ENCODE measurements at places on chromosomes 4 and X.

GRCh38 chr4:101282076-101282844 is 65.1 kb downstream of the PPP3CA start:
- peak; percentile 39 for DNase-seq

DNA sequence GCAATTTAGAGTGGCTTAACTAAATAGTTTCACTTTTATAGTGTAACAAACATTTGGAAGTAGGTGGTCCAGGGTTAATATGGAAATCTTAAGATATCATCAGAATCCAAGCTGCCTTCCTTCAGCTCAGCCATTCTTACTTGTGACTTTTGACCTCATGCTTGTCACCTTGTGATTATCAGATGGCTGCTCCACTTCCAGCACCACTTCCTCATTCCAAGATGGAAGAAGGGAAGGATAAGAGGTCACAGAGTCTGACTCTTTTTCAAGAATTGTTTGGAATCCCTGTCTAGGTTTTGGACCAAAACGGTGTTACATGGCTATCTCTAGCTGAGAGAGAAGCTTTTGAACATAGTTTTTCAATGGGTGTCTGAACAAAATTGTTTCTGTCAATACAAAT is 39.9 kb downstream of the MTTP start:
- no peak for DNase-seq

DNA sequence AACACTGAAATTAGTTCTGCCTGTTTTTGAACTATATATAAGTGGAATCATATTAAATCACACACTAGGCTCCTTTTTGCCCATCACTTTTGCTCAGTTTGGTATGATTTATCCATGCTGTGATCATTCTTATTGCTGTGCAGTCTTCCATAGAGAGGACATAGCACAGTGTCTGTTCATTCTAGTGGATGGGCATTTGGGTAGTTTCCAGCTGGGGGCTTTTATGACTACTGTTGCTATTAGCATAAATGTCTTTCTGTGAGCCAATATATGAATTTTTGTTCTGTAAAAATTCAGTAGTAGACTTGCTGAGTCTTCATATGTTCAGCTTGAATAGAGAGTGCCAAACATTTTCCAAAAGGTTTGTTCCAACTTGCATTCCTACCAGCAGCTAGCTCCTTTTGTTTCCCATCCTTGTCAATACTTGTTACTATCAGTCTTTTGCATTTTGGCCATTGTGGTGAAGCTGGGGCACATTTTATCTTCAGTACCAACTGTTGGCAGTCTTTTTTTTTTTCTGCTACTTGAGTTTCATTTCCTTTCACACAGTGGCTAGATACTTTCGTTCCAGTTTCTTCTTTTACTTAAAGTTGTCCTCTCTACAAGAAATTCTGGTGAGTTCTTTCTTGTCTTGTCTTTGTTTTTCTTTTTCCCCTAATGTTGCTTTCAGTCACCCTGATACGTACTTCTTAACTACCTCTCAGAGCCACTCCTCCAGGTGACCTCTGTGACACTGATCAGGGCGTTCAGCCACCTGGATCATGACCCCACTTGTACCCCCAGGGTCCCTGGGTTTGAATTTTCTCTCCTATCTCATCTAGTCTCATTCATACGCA is 87.0 kb downstream of the ANXA3 start:
- DNase-seq = no peak

DNA sequence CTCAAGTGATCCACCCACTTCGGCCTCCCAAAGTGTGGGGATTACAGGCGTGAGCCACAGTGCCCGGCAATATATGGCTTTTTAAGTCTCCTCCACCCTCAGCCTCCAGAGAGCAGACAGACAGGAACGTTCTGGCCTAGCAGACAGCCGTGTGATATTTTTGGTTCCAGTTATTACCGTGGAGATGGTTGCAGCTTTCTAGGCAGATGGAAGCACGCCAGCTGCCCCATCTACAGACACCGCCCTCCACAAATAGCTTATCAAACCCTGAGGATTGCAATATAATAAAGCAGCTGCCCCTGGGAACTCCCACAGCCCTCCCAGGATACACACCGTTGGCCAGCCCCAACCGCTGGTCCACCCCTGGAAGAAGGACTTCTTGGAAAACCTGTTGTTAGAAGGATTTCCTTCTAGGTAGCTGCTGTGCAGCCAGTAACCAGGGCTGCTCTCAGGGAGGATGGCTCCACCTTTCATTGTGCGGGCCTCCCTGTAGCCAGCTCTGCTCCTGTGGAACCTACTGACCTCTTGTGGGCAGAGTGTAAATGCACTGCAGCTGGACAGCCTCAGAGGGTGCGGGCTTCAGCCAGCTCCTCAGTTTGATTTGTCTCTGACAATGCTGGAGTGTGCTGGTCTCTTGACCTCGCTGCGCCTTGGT is 44.0 kb downstream of the SLC25A5 start:
- DNase-seq = peak; percentile 6

GRCh38 chrX:114028907-114029662 is 554.8 kb upstream of the HTR2C start:
- DNase-seq = no peak

DNA sequence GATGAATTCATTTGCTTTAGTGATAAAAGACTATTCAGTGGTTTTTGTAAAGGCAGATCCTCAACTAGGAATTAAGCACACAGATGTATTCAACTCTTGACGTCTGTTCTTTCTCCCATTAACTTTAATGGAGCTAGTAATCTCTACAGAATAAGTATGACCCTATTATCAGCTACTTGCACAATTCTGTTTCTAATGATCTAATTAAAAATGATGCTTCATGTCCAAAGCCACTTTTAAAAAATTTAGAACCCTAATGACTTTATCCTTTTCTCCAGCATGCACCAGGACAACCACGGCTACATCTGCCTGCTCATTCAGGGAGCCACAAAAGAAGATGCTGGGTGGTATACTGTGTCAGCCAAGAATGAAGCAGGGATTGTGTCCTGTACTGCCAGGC is 85.4 kb downstream of the CBR4 start:
- DNase-seq = no peak

DNA sequence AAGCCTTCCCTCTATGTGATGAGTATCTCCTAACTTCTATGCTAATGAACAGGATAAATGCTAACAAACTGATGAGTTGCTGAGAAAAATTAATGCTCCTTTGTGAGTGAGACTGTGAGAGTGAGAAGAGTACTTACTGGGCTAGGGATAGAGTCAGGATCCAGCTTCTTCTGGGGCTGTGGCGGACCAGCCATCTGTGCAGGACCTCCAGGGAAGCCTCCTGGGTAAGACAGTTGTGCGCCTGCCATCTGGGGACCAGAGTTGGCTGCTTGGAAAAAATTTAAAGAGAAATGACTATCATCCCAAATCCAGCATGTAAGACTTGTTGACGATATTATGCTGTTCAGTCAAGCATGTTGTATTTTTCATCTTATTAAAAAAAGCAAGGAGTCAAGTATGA is 21.0 kb downstream of the SEC24D start:
- no peak for DNase-seq

DNA sequence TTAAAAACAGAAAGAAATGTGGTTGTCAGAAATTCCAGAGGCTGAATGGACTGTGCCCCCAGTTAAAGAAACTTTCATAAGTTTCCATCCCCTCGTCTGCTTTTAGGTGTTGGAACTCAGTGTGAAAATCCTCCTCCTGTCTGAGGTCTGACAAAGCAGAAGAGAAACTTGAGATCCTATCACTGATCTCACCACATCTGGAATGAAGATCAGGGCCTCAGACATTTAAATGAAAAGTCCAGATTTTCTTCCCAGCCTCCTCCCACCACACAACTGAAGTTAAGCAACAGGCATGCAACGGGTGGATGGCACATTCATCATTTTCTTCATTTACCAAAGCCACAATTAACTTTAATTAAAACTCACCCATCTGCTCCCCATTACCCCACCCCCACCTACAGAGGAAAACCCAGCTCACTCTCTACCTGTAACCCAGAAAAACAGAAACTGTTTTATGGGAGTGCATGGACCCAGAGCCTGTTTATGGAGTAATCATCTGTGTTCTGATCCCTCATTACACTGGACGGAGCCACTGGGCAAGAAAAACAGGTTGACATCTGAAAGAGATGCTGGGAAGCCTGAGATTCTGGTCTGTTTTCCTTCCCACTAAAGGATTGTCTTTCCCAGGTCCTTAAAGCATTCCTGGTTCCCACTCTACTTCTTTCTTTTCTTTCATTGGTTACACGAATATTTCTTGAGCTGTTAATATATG is 58.1 kb upstream of the HOPX start:
- DNase-seq = no peak

- no peak for DNase-seq
Measured at GRCh38 chr4:31959972-31960371, 1239.8 kb downstream of the PCDH7 start.

DNA sequence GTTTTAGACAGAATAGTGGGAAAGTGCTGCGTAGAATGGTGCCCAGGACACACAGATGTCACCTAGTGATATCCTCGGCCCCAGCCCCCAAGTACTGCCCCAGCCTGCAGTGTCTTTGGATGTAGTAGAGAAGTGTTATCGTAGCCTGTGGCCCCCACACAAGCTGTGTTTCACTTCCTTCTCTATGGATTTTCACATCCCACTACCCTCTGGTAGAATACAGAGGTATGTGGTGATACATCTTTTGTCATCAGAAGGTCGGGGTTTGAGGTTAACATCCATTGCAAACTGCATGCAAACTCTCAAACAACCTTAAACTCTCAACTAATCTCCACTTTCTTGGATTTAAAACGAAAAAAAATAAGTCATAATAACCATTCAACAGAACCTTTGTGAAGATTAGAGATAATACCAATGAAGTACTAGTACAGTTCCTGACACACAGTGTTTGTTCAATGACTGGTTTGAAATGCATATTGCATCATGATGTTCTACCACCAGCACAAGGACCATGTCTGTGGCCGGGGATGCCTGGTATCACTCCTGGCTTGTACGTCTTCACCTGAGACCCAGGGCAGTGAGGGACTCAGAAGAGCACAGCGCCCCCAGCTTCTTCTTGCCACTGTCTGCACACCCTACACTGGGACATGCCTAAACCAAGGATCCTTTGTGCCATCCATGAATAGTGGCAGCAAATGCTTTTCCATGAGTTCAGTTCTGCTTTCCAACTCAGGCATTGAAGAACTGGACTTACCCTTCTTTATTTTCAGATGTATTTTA is 267.3 kb downstream of the DCTD start:
- DNase-seq = no peak

GRCh38 chr4:61199873-61200186 is 296 bp upstream of the ADGRL3 start:
- no peak for DNase-seq

DNA sequence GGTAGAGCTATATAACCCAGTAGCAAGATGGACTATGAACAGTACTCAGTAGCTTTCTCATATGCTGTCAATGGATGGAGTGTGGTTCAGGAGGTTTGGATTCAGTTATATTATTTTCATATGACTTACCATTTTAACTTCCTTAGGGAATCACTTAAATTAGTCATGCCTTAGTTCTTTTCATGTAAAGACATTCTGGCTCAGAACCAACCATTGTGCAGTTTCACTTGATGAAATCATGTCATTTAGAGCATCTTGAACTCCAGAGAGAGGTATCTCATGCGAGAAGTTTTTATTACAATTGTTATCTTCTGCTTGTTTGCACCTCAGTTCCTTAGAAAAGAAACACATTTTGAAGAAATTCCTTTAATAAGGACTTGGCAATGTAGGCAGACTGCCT is 55.8 kb downstream of the IL1RAPL2 start:
- no peak for DNase-seq

GRCh38 chr4:2761035-2761923 is 5.1 kb upstream of the TNIP2 start:
- no peak for DNase-seq

GRCh38 chrX:24682739-24683432 is 10.8 kb upstream of the POLA1 start:
- DNase-seq = no peak

GRCh38 chr4:57443787-57444186 is 333.6 kb upstream of the IGFBP7 start:
- no peak for DNase-seq

DNA sequence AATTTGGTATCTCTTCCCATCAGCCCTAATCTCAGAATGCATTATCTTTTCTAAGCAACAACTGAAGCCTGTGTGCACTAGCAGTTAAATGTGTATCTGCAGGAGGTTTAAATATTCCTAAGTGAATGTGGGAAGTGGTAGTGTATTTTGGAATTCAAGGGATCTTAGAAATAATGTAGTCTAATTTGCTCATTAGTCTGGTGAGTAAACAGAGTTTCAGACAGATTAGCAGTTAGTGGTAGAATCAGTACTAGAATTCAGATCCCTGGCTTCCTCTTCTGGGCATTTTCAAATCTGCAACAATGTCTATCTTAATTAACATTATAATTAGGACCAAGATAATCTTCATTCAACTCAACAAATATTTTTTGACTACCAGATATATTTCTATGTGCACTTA is 11.7 kb upstream of the CXCL2 start:
- no peak for DNase-seq

DNA sequence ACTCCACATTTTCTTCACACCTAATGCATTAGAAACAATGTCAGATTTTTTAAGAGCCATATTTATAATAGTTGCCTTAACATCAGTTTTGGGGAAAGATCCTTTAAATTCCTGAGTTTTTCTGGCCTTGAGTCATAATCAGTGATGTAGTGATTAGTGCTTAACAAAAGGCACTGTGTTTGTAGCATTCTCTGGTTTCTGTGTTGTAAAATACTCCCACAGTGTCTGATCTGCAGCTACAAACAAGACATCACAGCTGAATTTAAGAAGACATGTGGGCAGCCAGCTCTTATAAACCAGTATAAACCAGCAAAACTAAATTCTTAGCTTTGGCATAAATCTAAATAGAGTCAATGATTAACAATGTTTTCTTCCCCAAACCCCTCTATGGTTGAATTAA is 233.8 kb downstream of the FSTL5 start:
- no peak for DNase-seq

DNA sequence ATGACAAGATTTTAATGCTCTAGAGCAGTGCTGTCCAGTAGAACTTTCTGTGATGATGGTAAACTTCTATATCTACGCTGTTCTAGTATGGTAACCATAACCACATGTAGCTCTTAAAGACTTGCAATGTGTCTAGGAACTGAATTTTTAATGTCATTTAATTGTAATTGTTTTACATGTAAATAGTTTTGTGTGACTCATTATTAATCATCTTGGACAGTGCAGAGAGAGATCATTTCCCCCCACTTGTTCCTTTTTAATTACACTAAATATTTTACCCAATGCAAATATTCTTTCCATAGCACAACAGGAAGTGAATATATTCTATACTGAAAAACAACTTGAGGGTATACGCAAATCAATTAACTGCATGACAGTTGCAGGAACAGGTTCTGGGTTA is 5.8 kb downstream of the ATG4A start:
- no peak for DNase-seq

GRCh38 chrX:76434103-76434741 is 6.7 kb downstream of the MAGEE1 start:
- no peak for DNase-seq

GRCh38 chrX:63754860-63755579 is 30.0 kb downstream of the ARHGEF9 start:
- peak; percentile 65 for DNase-seq

DNA sequence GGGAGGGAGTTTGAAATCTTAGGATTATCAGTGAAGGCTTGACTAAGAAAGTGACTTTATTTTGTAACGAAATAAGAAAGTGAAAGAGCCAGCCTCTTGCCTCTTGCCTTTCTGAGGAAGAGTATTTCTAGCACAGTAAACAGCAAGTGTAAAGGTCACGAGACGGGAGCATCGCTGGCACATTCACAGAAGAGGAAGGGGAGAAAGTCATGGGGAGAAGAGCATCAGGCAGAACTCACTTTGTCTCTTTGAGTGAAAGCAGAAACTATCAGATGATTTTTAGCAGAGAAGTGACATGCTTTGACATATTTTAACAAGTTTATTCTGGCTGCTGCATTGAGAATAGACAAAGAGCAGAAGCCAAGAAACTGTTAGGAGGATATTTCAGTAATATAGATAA is 313.8 kb downstream of the CAMK2D start:
- DNase-seq = no peak

- DNase-seq = no peak
Measured at GRCh38 chrX:89124985-89125384, 378.0 kb downstream of the CPXCR1 start.

Data from GF-D8 (cell line).